ENCODE measurements at places on chromosomes 3 and 15.

DNA sequence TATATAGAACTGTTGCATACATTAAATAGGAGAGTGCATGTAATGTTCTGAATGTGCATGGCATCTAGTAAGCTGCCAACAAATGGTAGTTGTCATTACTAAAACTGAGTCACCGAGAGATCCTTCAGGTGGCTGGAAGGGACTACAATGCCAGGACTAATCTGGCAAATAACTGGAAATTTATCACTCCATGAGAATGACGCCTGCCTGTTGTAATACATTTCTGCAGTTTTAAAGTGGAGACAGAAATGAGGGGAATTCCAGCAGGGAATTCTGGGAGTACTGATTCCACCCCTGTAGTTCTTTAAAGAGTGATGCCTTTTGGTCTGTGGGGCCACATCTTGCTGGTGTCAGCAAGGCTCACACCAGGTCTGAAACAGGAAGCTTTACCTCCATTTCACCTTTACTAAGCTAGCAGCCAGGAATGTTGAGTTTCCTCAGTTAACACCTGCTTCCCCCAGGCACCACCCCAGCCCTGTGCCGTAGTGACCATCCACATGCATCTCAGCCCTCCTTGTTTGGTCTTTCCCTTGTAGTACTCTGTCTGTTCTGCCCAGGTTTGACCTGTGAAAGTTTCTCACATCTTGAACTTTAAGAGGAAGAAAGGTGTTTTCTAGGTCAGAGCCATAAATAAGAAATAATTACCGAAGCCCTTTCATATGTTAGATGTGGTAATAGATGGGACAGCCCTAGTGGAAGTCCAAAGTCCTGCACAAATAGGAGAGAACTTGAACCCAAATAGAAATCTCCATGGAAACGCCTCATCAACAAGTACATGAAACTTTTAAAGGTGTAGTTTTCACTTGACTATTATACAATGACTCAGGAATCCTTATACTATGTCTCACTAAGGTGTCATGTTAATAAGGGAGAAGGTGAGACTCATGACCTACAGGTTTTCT, 56.7 kb upstream of the LMOD3 start:
- DNase-seq = no peak

DNA sequence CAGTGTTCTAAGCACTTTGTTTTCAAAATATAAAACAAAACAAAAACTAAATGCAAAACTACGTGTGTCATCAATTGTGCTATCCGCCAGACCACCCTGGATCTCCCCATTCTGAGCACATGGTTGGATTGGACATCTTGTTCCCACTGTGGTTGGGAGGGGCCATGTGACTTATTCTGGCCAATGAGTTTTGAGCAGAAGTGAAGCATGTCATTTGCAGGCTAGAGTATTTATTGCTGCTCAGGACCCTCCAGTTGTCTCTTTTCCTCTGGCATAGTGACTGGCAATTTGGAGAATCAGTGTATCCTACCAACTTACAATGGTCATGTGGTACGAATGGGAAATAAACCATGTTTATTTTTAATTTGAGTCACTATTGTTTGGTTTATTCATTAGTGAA, 70.2 kb upstream of the ST8SIA2 start:
- DNase-seq = no peak

DNA sequence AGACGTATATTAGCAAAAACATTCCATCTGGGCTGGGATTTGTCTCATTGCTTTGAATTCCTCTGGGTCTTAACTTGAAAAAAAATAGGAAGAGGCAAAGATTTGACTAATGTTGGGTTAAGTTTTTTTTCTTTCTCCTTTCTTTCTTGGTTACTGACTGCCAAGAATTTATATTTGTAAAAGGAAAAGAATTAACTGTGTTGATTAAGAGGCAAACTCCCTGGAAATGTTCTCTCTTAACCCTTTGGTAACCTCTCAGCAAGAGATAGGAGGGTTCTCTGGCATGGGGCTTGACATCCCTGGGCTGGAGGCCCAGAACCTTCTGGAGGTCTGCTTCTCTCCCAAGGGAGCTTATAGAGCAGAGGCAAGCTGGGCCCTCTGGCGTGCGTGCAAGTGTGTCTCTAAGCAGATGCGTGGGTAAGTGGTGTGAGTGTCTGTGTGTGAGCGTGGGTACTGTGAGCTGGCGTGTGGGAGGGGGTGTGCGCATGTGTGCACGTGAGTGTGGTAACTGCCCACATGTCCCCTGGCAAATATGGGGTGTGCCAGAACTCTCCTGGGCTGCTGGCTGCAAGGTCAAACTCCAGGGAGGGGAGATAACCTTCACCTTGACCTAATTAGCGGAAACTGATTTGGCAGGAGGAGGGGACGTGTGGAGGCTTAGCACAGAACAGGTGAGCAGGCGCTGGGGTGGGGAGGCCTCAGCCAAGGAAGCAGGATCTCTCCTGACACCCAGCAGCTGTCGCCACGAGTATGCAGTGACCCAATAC, 49.4 kb upstream of the MAGEF1 start:
- DNase-seq = no peak

GRCh38 chr15:68589053-68589452, 10.3 kb downstream of the CORO2B start:
- no peak for DNase-seq

- DNase-seq = no peak
These were observed 396.1 kb downstream of the VGLL3 start for GRCh38 chr3:86594838-86595237.

- DNase-seq = no peak
These were observed 370.1 kb downstream of the LPP start for GRCh38 chr3:188524052-188524451.

- no peak for DNase-seq
These were observed 300.5 kb upstream of the MME start for GRCh38 chr3:154779571-154779970.

DNA sequence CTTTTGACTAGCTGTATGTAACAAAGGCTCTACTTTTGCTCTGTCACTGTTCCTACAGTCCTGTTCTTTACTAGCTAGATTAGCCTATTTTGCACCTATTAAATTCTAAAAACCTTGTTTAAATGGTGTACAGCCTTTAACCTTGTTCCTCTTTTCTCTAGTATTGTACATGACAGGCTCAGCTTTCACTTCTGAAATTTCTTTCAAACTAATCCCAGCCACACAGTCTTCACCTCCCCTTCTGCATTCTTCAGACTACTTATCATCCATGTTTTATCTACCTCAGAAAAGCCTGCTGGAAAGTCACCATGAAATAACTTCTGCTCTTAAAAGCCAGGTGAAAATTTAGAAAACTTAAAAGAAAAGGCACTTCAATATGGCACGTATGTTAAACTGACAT, 122.4 kb downstream of the NECTIN3 start:
- DNase-seq = no peak

GRCh38 chr3:69784954-69785514, 45.8 kb downstream of the MITF start:
- no peak for DNase-seq

GRCh38 chr3:22887664-22888291, 315.3 kb upstream of the UBE2E2 start:
- no peak for DNase-seq

DNA sequence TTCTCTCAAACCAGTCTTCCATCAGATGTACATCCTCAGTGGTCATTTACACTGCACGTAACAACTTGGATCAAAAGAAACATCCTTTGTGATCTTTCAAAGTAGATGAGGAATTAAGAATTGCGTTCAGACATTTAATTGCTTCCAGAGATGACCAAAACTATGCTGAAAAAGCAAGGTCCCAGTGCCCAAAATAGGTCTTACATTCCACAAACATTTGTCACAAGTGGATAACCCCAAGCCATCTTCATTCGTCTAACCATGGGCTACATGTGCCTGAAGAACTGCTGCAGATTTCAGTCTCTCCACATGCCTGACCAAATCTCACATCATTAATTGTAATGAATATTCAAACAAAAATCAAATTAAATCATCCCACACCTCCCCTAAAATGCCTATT, 273.6 kb downstream of the SHOX2 start:
- no peak for DNase-seq

- no peak for DNase-seq
These were observed 935.0 kb downstream of the FHIT start for GRCh38 chr3:60316121-60316797.

GRCh38 chr15:70047386-70048197, 50.1 kb downstream of the TLE3 start:
- DNase-seq = no peak

GRCh38 chr3:64203216-64203615, 22.1 kb downstream of the PRICKLE2 start:
- DNase-seq = no peak

GRCh38 chr3:10759495-10759894, 56.5 kb upstream of the SLC6A11 start:
- no peak for DNase-seq

DNA sequence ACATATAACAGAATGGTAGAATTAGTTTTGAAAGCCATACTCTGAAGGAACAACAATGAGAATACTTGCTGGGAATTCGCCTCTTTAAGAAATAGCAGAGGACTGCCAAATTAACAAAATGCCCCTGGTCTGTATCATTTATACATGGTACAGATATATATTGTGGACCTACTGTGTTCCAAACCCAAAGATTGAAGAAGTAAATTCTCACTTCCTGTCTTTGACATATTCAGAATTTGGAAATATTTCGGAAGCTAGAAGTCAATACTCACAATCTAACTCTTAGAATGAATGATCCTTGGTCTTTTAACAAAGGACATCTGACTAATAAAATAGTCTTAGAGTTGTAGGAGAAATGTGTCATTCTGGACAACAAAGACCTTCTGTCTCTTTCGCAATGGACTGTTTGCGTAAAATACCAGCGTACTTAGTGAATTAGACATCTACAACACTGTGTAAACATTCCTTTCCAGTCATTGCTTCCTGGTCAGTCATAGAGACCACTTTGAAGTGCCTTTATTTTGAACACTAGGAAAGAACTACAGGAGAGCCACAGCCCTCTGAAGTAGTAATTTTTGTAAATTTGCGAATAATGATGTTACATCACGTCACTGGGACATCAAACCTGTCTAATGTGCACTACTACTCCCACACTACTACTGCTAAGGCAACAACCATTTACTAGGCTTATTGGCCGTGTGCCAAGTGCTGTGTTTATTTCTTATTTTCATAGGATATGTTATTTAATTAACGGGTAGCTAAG, 68.0 kb downstream of the CHL1 start:
- DNase-seq = no peak

DNA sequence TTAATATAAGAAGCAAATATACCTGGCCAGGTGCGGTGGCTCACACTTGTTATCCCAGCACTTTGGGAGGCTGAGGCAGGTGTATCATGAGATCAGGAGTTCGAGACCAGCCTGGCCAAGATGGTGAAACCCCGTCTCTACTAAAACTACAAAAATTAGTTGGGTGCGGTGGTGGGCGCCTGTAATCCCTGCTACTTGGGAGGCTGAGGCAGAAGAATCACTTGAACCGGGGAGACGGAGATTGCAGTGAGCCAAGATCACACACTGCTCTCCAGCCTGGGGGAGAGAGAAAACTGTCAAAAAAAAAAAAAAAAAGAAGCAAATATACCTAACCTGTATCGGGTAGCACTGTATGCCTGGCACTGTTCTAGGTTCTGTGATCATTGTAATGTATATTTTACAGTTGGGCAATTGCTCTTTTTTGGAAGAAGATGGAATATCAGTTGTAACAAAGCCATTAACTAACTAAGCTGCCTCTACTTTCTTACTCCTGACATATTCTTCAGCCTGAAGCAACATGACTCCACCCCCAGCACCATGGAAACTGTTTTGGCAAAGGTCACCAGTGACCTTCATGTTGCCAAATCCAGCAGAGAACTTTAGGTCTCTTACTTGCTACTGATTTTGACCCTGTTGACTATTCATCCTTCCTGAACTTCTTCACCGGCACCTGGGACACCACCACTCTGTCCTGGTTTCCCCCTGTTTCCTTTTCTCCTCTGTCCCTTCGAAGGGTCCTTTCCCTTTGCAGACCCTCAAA, 203.8 kb downstream of the RPLP1 start:
- DNase-seq = no peak

DNA sequence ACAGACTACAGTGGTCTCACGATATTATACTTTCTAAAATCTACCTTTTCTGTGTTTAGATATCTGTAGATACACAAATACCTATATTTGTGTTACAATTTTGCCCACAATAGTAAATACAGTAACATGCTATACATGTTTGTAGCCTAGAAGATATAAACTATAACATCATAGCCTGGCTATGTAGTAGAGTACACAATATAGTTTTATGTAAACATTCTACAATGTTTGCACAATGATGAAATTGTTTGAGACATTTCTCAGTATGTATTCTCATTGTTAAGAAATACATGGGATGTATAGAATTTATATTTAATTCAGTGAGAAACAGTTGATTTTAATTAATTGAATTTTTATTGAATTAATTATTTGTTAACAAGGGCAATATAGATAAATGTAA, 1367.0 kb downstream of the OTOL1 start:
- no peak for DNase-seq

GRCh38 chr3:46925585-46925934, 48.0 kb downstream of the PTH1R start:
- DNase-seq = no peak

- no peak for DNase-seq
These were observed 1.1 kb downstream of the GORASP1 start for GRCh38 chr3:39106281-39106811.

GRCh38 chr3:119403201-119403600, 60.2 kb downstream of the TMEM39A start:
- no peak for DNase-seq
